Stimulated activated CD8-positive, alpha-beta memory T cell treated with anti-CD3 and anti-CD28 coated beads, Interleukin-12 subunit alpha, Interleukin-12 subunit beta, amount 100 ng/mL, for 4 hours (primary cell): ENCODE measurements at places on chromosomes 4 and X.

DNA sequence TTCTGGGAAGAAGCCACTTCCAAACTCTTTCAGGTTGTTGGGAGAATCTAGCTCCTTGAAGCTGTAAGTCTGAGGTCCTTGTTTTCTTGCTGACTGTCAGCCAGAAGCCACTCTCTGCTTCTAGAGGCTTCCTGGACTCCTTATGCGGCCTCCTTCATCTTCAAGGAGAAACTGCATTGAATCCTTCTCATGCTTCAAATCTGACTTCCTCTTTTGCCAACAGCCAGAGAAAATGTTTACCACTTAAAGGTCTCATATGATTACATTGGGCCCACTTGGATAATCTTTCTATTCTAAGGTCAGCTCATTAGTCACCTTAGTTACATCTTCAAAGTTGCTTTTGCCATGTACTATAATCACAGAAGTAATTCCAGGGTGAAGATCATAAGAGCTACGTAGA lies 327.0 kb downstream of the HNRNPD start:
- no peak for DNase-seq

- DNase-seq = no peak
Measured at GRCh38 chr4:146183209-146183608, 7.7 kb downstream of the LSM6 start.

DNA sequence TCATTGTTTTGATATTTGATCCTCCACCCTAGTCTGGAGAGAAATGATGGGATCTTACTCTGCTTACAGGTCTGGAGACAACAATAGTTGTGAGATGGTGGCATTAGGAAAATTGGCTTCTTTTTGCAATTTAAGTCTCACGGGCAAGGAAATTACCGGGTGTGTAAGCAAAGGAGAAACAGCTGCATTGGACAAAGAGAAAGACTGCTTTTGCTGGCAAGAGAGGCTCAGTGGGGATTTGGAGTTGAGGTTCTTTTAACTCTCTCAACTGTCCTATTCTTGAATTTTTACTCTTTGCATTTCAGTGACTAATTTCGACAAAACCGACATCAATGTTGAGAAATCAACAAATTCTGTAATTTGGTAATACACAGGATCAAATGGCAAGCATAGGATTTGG lies 2.3 kb upstream of the SERPINA7 start:
- no peak for DNase-seq

- DNase-seq = no peak
Measured at GRCh38 chrX:154430916-154431315, 2.4 kb downstream of the ATP6AP1 start.

DNA sequence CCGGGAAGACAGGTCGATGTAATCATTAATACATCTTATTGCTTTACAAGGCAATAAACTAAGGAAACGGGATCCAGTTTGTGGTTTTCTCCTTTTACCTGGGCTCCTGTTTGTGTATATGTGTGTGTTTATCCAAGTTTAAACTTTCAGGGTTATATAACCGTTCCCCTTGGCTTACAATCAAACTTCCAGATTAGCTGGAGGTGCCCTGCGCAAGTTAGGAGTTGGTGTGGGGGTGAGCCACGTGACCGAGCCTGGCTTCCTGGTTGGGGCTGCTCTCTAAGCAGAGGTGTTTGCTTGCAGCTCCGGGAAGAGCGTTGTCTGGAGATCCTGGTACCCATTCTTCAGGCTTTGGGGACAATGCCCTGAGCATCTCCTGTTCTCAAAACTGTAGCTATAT lies 129.2 kb downstream of the FHDC1 start:
- DNase-seq = no peak

DNA sequence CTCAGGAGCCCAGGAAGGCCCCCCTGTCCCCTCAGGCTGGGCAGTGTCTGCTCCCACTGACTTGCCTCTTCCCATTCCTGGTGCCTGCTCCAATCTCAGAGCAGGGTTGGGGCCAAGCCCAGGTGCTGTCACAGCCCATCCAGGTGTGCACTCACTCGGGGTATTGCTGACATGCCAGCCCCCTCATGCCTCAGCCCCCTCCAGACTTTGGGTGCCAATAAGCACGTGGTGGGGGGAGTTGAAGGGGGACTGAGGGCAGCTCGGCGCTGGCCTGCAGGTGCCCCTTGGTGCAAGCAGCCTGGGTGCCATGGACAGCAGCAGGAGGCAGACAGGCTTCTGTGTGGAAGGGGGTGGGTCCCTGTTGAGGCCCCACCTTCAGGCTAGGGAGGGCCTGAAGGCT lies 28.4 kb downstream of the NAA11 start:
- DNase-seq = no peak

DNA sequence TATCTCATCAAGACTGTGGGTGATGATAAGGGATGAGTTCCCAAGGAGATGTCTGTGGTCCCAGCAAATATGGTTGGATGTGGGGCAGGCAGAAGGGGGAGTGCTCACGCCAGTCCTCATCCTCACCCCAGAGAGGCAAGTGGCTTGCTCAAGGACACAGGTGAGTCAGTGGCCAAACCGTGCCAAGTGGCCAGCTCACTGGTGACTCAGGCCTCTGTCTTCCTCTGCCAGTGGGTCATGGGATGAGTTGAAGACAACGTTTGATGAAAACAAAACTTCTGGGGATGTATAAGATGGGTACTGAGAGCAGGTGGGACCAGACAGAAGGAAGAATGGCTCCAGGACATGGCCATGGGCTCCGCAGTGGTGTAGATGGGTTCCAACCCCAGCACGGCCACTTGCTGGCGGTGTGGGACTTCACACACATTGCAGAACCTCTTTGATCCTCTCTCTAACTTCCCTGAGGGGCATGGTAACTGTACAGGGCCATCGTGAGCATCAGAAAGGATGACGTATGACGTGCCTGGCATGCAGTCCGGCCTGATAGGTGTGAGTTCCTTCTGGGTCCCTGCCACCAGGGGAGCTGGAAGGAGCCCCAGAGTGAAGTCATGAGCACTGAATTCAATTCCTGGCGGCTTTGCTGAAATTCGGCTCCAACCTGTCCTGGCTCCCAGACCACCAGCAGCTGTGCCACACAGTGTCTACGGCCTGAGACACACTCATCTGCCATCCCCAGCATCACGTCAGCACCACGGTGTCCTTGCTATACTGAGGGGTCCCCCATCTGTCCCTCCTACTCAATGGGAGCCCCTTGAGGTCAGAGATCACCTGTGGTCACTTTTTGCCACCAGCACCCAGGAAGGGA lies 41.3 kb upstream of the GPR78 start:
- DNase-seq = no peak
